ENCODE measurements at places on chromosomes 2 and 18.

- no peak overlapping the region for H3K27ac ChIP-seq
- no peaks in the 10 kb centered on the region for H3K36me3 ChIP-seq
Measured at GRCh38 chr2:29749843-29750242, 171.5 kb downstream of the ALK start.

DNA sequence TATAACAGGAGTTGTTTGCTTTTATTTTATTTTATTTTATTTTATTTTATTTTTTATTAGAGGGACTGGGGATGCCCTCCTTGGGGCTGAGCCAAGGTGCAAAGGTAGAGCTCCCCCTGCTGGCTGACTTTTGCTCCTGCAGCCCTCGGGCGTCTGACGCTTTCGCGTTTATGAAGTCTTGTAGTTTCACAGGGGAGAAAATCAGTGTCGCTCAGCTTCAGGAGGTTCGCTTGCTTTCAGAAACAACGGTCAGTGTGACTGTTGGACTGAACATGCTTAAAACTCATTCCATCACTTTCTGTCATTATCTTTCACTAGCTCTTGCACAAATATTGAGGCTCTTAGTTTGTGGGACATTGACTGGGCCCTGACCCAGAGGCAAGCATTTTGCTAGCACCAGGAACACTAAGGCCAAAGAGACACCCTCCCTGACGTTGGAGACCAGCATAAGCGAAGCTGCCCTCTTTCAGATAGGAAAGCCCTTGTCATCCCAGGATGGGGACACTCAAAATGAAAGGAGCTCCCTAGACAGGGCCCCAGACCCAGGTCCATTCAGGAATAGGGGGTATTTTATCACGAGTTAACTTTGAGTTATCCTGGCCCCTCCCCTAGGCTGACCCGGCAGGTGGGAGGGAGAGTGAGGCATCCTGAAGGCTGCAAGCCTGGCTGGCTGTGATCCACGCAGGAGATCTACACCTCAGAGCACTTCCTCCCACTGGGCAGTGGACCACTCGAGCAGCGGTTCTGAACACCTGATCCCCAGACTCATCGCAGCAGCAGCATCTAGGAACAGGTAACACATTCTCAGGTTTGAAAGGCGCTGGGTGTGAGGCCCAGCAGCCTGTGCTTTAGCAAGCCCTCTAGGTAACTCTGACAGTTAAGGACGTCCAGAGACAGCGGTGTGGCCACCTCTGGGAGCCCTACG is 34.4 kb downstream of the LGALSL start:
- H3K36me3 ChIP-seq, result no peaks in the 10 kb centered on the region
- H3K27me3 ChIP-seq, result peaks cover 8% of the 10 kb centered on the region
- H3K4me1 ChIP-seq, result peaks cover 12% of the 10 kb centered on the region

DNA sequence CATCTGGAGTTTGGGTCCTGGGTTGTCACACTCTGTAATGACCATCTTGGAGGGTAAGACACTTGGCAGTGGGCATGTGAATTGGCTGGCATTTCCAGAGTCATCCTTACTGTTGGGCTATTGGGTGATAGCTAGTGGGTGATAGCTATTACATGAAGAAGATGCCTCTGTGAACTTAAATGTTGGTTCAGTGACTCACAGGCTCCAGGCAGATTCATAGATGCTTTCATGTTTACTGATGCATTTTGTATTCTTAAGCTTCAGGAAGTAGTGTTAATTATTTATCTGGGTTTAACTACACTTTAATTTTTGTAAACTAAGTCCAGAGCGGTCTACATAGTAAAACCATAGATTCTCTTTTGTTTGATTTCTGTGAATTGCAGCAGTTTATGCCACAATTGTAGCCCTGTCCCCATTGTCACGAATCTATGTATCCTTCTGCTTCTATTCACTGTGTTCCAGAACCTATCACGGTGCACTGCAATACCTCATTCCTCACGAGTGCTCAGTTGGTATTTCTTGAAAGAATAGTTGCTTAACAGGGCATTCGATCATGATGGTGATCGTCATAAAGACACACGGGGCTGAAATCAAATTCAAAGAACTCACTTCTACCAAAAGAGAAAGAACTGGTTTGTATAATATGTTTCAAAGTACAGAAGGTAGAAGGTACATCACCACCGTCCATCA is 79.7 kb downstream of the GBX2 start:
- no peak overlapping the region for H3K27ac ChIP-seq
- DNase-seq, result no peak
- no peak overlapping the region for H3K4me3 ChIP-seq
- H3K36me3 ChIP-seq, result no peaks in the 10 kb centered on the region
- H3K4me1 ChIP-seq, result no peaks in the 10 kb centered on the region

DNA sequence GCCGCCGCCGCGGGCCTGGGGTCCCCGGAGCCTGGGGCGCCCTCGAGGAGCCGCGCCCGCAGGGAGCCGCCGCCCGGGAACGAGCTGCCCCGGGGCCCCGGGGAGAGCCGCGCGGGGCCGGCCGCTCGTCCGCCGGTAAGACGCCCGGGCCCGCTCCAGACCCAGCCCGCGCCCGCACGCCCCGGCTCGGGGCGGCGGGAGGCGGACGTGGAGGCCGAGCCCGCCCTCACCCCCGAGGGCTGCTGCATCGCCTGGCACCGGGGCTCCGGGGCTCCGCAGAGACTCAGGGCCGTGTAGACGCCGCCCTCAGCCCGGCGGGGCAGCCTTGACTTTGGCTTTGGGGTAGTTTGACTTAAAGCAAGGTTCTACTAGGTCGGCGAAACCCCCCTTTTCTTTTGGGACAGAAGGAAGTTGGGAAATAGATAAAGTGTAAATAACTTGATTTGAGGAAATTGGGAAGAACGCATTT is 335 bp downstream of the ERFE start:
- H3K27ac ChIP-seq, result no peak overlapping the region
- H3K4me3 ChIP-seq, result peak overlapping the region; percentile 87
- H3K36me3 ChIP-seq, result no peaks in the 10 kb centered on the region
- H3K4me1 ChIP-seq, result peaks cover 14% of the 10 kb centered on the region
- H3K27me3 ChIP-seq, result peaks cover 8% of the 10 kb centered on the region
- no peak for DNase-seq

GRCh38 chr18:24942144-24942543 is 409.8 kb downstream of the ZNF521 start:
- H3K36me3 ChIP-seq, result no peaks in the 10 kb centered on the region
- no peak overlapping the region for H3K27ac ChIP-seq
- no peak for DNase-seq
- H3K4me1 ChIP-seq, result no peaks in the 10 kb centered on the region

DNA sequence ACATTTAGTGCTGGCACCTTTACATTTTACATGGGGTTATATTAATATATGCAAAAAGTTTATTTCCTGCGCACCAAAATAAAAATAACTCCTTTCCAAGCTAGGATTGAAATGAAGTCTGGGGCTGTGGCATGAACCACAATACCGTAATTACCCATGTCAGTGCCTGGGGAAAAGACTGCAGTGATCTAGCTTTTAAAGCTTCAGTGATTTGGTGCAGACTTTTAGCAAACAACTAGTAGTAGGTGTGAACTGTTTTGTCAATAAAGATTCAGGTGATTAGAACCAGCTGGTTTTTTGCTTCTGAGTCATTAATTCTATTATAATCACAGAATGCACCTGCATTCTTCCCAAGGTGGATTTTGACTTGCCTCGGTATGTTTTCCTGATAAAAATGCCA is 21.2 kb downstream of the EFEMP1 start:
- no peak overlapping the region for H3K27ac ChIP-seq
- DNase-seq, result no peak
- H3K36me3 ChIP-seq, result no peaks in the 10 kb centered on the region
- no peaks in the 10 kb centered on the region for H3K27me3 ChIP-seq
- H3K4me1 ChIP-seq, result no peaks in the 10 kb centered on the region

DNA sequence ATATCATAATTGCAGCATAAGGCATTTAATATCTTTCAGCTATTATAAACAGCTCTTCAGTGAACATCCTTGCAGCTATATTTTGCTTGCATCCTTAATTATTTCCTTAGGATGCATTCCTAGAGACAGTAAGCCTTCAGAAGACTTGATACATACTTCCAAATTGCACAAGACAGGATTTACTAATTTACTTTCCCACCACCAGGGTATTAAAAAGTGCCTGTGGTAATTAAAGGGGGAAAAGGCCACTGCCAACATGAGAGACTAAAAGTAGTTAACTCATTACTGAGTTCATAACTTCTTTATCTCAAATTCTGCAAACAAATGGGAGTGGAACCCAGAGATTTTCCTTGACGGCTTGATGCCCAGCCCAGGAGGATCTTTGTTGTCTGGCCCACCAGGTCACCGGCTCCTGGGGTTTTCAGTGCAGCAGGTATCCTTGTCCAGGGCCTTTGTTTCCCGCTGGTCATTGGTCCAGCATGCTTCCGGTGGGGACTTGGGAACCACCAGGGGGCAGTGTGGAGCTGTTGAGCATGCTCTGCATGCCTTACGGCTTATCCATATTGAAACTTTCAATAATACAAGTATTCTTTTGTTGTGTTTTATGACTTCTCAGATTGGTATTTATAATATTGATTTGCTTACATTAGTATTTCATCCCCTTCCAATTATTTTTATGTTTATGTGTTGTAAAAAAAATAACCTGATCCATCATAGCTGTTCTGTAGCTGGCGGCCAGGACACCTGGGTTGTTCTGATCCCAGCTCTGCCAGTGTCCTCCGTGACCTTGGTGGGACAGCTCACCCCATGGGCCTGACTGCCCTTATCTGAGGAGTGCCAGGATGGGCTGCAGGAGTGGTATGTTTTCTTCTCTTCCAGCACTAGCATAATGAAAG is 61.4 kb downstream of the TGOLN2 start:
- peak; percentile 63 for DNase-seq
- no peaks in the 10 kb centered on the region for H3K4me1 ChIP-seq
- no peaks in the 10 kb centered on the region for H3K36me3 ChIP-seq
- no peaks in the 10 kb centered on the region for H3K27me3 ChIP-seq
- no peak overlapping the region for H3K4me3 ChIP-seq

DNA sequence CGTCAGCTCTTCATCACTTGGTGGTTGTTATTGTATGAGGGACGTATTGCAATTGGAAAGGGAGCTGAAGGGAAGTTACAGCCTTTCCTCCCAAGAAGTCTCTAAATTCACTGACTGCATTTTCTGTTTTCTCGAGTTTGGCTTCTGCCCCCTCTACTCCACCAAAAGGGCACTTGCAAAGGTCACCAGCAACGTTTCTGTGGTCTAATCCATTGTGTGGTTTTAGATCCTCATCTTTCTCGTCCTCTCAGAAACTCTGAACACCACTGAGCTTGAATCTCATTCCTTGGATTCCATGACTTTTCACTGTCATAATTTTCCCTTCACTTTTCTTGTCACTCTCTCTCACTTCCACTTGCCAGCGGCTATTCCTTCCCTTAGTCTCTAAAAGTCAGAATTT is 308.0 kb downstream of the AFF3 start:
- H3K4me1 ChIP-seq, result no peaks in the 10 kb centered on the region
- no peaks in the 10 kb centered on the region for H3K27me3 ChIP-seq
- no peak overlapping the region for H3K27ac ChIP-seq
- H3K36me3 ChIP-seq, result no peaks in the 10 kb centered on the region

GRCh38 chr2:100731535-100731981 is 88.4 kb upstream of the NPAS2 start:
- no peaks in the 10 kb centered on the region for H3K36me3 ChIP-seq
- no peaks in the 10 kb centered on the region for H3K4me1 ChIP-seq
- no peak overlapping the region for H3K4me3 ChIP-seq

GRCh38 chr2:152056418-152056817 is 42.4 kb downstream of the CACNB4 start:
- H3K27me3 ChIP-seq, result peaks cover 8% of the 10 kb centered on the region
- DNase-seq, result no peak
- H3K4me3 ChIP-seq, result no peak overlapping the region
- no peak overlapping the region for H3K27ac ChIP-seq
- H3K4me1 ChIP-seq, result no peaks in the 10 kb centered on the region

DNA sequence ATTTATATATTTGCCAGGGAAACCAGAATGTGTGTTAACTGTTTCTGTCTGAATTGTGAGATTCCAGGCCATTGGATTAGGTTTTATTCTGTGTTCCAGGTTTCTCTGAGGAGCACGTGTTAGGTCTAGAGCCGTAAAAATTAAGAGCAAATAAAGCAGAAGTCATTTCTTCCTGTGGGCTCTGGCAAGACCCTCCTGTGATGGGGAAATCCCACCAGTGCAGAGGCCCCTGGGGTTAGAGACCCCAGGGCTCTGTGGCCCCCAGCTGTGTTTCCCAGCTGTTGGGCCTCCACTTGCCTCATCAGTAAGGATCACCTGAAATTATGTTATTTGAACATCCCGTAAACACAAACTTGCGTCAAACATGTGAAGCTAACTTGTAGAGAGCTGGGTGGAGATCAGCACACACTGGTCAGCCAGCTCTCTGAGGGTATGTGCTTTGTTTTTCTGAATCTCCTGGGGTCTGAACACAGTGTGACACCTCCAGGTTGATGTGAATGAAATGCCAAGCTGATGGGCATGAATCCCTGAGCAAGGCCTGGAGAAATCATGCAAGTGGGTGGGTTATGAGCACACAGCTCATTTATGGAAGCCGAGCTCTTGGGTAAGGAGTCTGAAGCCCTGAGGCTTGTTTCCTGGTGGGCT is 50.3 kb downstream of the HK2 start:
- H3K4me1 ChIP-seq, result peaks cover 8% of the 10 kb centered on the region
- no peak for DNase-seq
- no peak overlapping the region for H3K27ac ChIP-seq
- no peaks in the 10 kb centered on the region for H3K36me3 ChIP-seq
- H3K27me3 ChIP-seq, result no peaks in the 10 kb centered on the region

DNA sequence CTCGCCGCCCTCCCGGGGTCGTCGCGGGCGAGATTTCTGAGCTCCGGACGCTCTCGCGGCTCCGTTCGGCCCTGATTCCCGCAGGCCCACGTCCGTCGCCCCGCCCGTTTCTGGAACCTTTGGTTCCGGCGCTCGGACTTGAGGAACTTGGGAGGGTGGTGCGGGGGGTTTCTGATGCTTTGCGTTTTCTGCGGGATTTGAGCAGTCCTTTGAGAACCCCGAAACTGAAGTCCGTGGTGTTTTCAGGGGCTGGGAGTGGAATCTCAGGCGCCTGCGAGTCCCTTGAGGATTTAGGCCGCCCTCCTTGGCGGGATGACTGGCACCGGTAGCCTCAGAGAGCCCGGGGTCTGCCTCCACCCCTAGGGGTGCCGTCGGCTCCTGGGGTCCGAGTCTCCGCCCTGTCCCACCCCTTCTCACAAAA is 336 bp downstream of the THNSL2 start:
- no peaks in the 10 kb centered on the region for H3K36me3 ChIP-seq
- peak overlapping the region; percentile 55 for H3K4me3 ChIP-seq
- H3K27ac ChIP-seq, result no peak overlapping the region
- no peak for DNase-seq

DNA sequence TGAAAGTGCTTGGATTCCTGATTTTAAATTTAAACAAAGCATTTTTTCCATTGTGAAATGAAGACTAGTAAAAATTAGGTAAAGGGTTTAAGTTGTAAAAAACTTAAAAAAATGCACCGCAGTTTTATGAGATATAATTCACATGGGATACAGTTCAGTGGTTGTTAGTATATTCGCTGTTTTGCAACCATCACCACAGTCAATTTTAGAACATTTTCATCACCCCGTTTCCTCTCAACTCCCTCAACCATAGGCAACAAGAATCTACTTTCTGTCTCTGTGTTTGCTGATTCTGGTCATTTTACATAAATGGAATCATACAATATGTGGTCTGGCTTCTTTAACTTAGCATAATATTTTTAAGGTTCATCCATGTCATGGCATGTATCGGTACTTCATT is 4.0 kb downstream of the DGKD start:
- peak; percentile 66 for DNase-seq
- H3K4me1 ChIP-seq, result peaks cover 83% of the 10 kb centered on the region
- peaks cover 9% of the 10 kb centered on the region for H3K36me3 ChIP-seq
- H3K27me3 ChIP-seq, result peaks cover 18% of the 10 kb centered on the region
- H3K27ac ChIP-seq, result peak overlapping the region; percentile 92
- H3K4me3 ChIP-seq, result peak overlapping the region; percentile 93

All from immature natural killer cell (primary cell).